Inflammatory macrophage treated with lipopolysaccharide for 1 hour (primary cell): ENCODE measurements at places on chromosomes 5 and 9.
A peak's percentile ranks its signal among the peaks of the same experiment; 100 is the strongest.

DNA sequence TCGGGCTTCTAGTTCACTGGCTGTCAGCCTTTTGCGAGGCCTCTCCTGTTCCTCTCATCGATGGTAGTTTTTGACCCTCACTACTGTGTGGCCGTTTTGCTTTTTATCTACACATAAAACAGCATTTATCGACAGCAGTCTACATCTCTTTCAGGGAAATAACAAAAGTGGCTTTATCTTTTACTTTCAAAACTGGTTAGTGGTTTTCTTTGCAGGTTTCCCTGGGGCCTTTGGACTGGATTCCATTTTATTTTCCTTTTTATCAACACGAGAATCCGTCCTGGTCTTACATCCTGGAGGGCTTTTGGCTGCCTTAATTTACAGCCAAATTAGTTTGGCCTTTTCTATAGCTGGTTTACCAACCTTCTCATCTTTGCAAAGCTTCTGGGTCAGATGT lies 793 bp upstream of the PKD2L2 start:
- no peak for DNase-seq

DNA sequence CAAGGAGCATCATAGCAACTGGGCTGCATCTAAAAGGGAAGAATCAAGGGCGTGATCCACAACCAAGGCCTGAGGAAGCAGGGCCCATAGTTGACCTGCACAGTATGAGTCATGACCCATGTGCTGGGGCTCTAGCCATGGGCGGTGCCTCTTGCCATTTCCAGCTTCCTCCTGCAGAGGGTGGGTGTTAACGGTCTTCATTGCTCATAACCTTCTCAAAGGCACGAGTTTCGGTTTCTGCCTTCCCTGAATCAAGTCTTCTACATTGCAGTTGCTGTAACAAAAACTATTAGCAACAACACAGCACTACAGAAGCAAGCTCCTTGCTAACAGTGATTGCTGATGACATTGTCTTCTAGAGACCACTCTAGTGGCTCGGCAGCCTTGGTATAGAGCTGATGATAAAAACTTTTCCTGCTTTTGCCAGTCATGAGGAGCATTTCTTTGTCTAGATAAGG lies 66.9 kb downstream of the CTSL start:
- DNase-seq: peak; percentile 99

DNA sequence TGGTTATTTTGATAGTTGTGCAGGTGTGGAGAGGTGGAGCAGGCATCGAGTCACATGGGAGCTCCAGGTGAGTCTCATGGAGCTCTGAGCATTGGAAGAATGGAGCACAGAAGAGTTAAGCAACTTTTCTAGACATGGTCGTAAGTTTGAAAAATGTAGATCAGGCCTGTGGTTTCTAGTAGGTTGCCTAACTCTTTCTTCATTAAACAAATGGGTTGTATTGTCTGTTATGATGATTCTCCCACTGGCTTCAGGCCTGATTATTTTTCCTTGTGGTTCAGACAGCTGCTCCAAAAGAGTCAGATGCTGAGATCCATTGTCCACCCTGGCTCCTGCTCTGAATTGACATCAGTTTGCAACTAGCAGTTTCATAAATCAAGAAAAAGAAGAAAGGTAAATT lies 80.3 kb upstream of the RPS23 start:
- no peak for DNase-seq

DNA sequence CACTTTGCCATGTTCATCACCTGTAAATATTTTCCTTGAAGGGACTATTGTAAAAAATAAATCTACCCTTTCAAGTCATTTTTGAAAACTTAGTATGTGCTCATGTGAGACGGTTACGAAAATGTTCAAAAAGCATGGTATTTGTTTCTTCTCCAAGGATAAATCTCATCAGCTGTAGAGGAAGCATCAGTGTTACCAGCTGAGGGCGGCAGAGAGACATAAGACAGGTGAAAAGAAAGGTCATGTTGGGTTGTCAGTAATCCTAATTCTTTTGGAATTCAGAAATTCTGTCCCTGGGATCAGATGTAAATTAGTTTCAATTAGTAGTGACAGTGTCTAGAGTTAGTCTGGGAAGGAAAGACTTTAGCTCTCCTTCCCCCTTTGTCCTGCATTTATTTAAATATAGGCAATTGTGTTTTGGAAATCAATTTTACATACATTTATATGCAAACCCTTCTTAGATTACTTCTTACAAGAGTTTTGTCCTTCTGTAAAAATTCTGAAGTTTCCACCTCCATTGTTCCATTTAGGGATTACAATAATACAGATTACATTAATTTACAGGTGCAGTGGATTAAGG lies 791.9 kb upstream of the CDH6 start:
- peak; percentile 18 for DNase-seq

DNA sequence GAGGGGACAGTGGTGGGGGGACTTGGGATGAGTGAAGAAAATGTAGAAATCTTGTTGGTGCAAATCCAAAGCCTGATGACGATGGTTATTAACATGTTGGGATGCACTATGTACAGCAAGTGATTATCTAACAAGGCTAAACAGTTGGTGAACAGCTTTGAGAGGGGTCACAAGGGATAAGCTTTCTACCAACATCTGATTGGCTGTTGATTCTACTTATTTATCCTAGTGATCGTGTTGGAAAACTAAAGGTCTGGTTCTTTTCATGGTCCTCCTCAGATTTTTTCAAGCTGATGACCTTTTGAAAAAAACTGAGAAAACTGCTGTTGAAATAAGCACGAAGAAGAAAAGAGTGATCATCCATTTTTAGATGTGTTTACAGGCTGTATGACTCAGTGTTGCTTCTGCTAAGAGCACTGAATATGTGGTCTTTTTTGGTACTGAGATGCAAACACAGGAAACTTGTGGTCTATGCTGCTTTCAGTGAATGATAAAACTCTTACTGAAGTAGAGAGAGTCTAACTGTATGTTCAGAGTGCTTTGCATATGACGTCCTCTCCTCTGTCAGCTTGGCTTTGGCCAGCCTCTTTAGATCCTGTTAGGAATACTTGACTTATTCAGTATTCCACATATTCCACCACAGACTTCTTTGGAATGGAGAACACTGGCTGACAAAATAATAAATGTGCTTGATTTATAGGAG lies 174.8 kb downstream of the SLF1 start:
- peak; percentile 11 for DNase-seq

DNA sequence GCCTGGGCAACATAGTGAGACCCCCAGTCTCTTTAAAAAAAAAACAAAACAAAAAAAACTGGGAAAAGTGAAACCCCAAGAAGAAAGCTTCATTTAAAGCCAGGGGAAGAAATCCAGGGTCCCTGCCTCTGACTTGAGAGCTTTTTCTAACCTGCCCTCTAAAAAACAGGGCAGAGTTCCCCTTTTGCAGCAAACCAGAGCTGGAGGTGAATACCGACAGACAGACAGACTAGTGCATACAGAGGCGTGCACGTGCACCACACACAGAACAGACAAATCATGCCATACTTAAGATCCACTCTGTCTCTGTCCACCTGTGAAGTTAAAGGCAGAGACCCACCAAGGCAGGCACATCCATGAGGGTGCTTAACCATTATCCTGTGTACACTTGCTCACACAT lies 11.7 kb upstream of the AQP3 start:
- DNase-seq: no peak

DNA sequence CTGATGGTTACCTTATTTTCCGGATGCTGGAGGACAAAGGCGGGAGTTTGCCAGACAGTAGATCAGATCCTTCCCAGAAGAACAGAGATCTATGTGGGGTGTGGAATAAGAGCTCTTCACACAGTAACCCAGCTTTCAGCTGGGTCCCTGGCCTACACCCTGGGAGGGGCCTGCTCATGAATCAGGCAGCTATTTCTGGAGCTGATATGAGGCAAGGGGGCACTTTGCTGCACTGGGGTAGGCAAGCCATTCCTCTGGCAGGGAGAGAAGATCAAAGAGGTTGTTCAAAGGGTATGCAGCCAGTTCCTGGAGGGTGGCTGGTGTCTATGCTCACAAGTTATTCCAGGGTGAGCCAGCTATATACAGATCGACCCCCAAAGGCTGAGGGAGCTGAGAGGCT lies 48.6 kb downstream of the CYSTM1 start:
- no peak for DNase-seq

DNA sequence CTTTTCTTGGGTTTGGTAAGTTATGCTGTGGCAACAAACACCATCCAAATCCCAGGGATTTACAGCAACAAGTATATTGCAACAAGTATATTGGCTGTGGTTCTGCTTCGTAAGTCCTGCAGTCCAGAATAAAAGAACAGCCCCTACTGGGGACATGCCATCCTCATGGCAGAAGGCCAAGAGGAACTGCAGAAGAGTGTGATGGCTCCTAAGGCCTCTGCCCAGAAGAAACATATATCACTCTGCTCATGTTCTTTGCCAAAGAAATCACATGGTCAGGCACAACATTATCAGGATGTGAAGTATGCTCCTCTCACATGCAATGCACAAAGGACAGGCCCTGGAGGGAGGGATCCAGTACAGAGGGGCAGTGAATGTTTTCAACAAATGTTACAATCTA lies 159.6 kb upstream of the TAS2R1 start:
- DNase-seq: no peak

DNA sequence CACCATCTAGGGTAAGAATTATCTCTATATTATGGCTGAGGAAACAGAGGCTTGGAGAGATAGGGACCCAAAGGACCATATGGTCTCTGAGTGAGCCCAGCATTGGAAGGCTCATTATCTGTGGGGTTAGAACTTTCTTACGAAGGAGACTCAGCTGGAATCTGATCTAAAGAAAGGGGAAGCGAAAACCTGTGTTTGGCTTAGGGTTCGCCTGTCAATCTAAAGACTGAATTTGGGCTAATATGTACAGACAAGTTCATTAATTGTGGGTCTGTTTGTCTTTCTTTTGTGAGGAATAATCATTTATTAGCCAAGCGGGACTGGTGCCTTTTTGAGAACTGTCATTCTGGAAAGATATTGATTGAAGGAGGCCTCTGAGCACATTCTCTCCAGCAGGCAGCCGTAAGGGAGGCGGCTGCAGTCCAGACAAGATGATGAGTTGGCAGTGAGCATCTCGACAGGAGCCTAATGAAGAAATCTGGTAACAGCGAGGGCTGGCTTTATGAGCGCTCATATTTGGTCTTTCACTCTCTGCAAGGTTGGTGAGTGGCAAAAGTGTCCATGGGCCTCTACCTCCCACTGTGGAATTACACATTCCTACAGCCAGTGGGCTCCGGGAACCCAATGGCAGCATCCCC lies 104.2 kb upstream of the GPR151 start:
- DNase-seq: no peak

DNA sequence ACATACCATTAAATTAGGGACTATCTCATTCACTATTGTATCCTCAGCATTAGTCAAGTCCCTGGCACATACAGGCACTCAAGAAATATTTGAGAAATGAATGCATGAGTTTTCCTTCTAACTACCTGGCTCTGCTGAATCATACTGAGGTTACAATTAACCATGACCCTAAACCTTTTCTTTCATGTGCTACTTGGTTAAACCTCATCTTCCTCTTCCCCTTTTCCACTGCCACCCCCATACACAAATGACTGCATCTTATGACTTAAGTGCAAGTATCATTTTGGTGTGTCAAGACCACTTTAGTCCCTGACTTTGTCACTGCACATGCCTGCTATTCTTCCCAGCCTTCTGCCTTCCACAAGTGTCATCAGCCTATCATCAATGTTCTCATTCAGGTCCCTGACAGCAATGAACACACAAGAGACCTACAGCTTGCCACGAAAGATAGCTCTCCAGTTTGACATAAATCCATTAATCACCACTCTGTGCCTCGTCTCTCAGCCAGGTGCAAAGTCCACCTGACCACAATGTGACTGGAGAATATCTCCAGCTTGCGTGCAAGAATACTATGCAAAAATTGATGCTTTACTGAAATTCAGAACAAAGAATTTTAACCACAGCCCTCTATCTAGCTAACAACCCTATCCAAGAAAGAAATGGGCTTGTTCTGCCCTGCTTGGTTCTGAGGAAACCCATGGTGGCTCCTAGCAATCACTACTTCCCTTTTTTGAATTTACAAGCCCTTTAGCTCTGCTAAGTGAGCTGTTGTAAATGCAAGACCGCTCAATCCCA lies 74.5 kb downstream of the MAPKAP1 start:
- peak; percentile 94 for DNase-seq

DNA sequence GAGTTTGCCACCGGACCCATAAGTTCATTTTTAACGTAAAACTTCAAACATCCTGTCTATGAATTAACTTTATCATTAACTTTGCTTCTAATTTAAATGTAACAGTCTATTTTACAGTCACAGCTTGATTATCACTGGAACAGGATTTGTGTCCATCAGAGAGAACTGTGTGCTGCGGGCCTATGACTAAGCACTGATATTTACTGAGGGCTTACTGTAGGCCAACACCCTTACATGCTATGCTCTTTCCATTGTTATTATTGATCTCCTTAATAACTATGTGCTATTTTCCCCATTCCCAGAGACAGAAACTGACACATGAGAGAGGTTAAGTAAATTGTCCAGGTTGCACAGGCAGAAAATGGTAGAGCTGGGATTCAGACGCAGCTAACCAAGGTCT lies 24.0 kb upstream of the GPR151 start:
- no peak for DNase-seq

DNA sequence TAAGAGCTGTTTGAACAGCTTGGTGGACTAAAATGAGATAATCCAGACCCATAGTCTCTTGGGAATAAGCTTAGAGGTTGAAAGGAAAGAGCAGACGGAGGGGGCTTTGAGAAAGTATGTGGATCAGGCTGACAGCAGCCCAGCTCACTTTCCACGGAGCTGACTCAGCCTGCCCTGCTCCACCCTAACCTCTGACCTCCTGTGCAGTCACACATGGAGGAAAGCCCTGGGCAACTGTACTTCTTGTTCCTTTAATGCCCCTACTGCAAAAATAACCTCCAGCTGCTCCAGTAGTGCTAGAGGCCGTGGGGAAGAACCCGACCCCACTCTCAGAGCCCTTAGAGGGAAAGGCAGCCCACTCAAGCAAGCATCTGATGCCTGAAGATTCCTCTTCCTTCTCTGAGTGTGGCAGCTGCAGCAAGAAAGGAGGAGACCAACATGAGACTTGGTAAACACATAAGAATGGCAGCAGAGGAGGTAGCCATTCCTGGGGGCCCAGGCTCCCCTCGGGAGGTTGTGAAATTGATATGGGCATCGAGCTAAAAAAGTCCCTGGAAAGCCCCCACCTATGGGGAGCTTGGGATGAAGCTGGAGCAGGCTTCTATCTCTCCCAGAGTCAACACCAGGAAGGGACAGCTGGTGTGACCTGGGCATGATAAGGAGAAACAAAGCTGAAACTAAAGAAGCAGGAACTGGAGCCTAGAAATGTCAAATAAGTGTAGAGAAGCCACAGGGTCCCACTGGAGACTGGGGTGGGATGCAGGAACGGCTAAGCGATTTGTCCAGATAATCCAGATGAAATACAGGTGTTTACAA lies 204.3 kb downstream of the PIK3R1 start:
- peak; percentile 81 for DNase-seq

DNA sequence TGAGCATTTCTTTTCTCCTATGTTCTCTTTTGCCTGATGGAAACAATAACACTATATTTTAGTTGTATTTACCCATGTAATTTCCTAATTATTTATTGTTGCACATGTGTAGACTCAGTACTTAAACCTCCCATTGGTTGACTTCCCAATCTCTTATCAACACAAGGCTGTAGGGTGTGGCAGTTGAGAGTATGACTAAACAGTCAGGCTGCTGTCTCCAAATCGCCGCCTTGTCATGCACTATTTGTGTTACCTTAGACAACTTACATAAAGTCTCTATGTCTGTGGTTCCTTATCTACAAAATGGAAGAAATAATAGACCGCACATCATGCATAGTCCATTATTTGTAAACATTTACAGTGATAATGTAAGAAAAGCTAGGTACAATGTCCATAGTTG lies 68.9 kb upstream of the EFNA5 start:
- no peak for DNase-seq

- DNase-seq: no peak
These were observed 104.2 kb downstream of the MARCHF3 start for GRCh38 chr5:126926187-126926586.
